Glomerular endothelial cell (primary cell): ENCODE measurements at places on chromosomes 7 and 10. TPM values are rescaled to one million over a fixed set of nuclear protein-coding genes. Genes with fewer than 3 reads are reported as not detected.

The GRID1 gene
- total RNA-seq: 0.12 and 0.34 TPM in 2 replicates

The TEX47 gene
- not detected in 2 replicates for total RNA-seq

The PDE1C gene
- total RNA-seq: 1.9 and 2.6 TPM in 2 replicates

The OR2A42 gene
- total RNA-seq: not detected in 2 replicates

The ZNF365 gene
- total RNA-seq: 0.23 and 0.58 TPM in 2 replicates

The NPY4R gene
- not detected in 2 replicates for total RNA-seq

The CXCL12 gene
- 4.0 and 9.5 TPM in 2 replicates for total RNA-seq

The CLIP2 gene
- 58.0 and 73.6 TPM in 2 replicates for total RNA-seq

The RASA4 gene
- total RNA-seq: 22.0 and 30.1 TPM in 2 replicates

The MSMB gene
- total RNA-seq: not detected in 2 replicates

The PDZD7 gene
- total RNA-seq: 0.82 and 1.2 TPM in 2 replicates

The MICALL2 gene
- 37.4 and 64.9 TPM in 2 replicates for total RNA-seq

The TLX1 gene
- not detected in 2 replicates for total RNA-seq

The AMZ1 gene
- total RNA-seq: 0.05 and 0.47 TPM in 2 replicates

The CNPY1 gene
- not detected in 2 replicates for total RNA-seq

The GBX1 gene
- not detected in 2 replicates for total RNA-seq

The C10orf90 gene
- not detected in 2 replicates for total RNA-seq

The PLXDC2 gene
- 0.82 and 0.92 TPM in 2 replicates for total RNA-seq

The ACSM6 gene
- total RNA-seq: not detected in 2 replicates

The INHBA gene
- total RNA-seq: 20.2 and 53.6 TPM in 2 replicates

The CLEC5A gene
- total RNA-seq: not detected in 2 replicates

The DNAJC12 gene
- total RNA-seq: 1.9 and 2.0 TPM in 2 replicates

The TBRG4 gene
- total RNA-seq: 38.2 and 52.5 TPM in 2 replicates

The JCAD gene
- 57.5 and 107 TPM in 2 replicates for total RNA-seq

The THNSL1 gene
- total RNA-seq: 1.1 and 1.8 TPM in 2 replicates

The FFAR4 gene
- total RNA-seq: not detected in 2 replicates

The DGKB gene
- 0.29 TPM in 1 of 2 replicates, not detected in the other for total RNA-seq

The RHOBTB1 gene
- total RNA-seq: 34.2 and 42.7 TPM in 2 replicates

The HGF gene
- 0.58 and 2.0 TPM in 2 replicates for total RNA-seq

The HECW1 gene
- total RNA-seq: not detected in 2 replicates

The PLPP4 gene
- total RNA-seq: 3.9 and 11.1 TPM in 2 replicates

The HABP2 gene
- 0.18 and 0.48 TPM in 2 replicates for total RNA-seq

The UCMA gene
- total RNA-seq: not detected in 2 replicates

The OR9A2 gene
- total RNA-seq: 0.18 TPM in 1 of 2 replicates, not detected in the other

The CPVL gene
- total RNA-seq: 2.1 and 6.3 TPM in 2 replicates

The CTAGE15 gene
- total RNA-seq: not detected in 2 replicates

The C7orf33 gene
- total RNA-seq: not detected in 2 replicates

The CFTR gene
- total RNA-seq: not detected in 2 replicates

The GTPBP10 gene
- 8.6 and 9.0 TPM in 2 replicates for total RNA-seq

The CD36 gene
- total RNA-seq: 1.9 and 3.5 TPM in 2 replicates

The RASA4B gene
- 12.1 and 14.4 TPM in 2 replicates for total RNA-seq

The POLR1F gene
- 14.9 and 16.9 TPM in 2 replicates for total RNA-seq
